ENCODE measurements at places on chromosomes 1 and 21. TPM values are rescaled to one million over a fixed set of nuclear protein-coding genes. Genes with fewer than 3 reads are reported as not detected.
A peak's percentile ranks its signal among the peaks of the same experiment; 100 is the strongest.

The C4BPB gene
- not detected for total RNA-seq

The ZNF695 gene
- 6.2 TPM for total RNA-seq

The NRAS gene
- 64.0 TPM for total RNA-seq

GRCh38 chr1:156129687-156130577 is 15.4 kb downstream of the LMNA start:
- DNase-seq: peak; percentile 95

DNA sequence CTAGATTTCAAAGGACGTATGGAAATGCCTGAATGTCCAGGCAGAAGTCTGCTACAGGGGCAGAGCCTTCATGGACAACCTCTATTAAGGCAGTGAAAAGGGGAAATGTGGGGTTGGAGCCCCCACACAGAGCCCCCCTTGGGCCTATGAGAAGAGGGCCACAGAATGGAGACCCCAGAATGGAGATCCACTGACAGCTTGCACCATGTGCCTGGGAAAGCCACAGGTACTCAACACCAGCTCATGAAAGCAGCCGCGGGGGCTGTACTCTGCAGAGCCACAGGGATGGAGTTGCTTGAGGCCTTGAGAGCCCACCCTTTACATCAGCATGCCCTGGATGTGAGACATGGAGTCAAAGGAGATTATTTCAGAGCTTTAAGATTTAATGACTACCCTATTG is 108.7 kb downstream of the DMRTB1 start:
- DNase-seq: no peak

GRCh38 chr1:88661188-88661587 is 22.9 kb upstream of the PKN2 start:
- DNase-seq: no peak

- DNase-seq: peak; percentile 55
Observed at GRCh38 chr1:79716447-79716846, 709.9 kb upstream of the ADGRL4 start.
